ENCODE measurements at places on chromosomes 4 and X.

- DNase-seq, result no peak
These were observed 4.2 kb downstream of the MYL5 start for GRCh38 chr4:678331-679103.

DNA sequence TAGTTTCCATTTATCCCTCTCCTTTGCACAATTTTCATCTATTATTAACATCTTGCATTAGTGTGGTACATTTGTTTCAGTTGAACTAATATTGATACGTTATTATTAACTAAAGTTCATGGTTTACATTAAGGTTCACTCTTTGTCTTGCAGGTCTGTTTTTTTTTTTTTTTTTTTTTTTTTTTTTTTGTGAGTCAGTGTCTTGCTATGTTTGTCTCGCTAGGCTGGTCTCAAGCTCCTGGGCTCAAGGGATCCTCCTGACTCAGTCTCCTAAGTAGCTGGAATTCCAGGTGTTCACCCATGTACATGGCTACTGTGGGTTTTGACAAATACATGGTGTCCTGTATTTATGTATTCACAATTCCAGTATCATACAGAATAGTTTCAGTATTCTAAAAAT, 6.8 kb downstream of the TBC1D19 start:
- DNase-seq, result no peak

DNA sequence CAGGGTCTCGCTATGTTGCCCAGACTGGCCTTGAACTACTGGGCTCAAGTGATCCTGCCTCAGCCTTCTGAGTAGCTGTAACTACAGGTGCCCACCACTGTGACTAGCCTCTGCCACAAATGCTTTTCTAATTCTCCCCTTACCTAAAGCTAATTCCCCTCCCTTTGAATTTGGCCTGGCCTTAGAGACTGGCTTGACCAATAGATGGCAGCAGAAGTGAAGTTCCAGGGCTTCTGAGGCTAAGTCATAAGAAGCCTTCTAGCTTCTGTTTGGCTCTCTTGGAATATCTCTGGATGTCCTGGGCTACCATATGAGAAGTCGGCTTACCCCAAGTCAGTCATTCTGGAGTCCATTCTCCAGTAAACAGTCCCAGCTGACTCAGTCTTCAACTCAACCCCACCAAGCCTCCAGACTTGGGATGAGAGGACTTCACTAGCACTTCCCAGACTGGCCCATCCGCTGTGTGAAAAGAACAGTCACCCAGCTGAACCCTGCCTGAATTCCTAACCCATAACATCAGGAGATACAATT, 61.0 kb downstream of the HPRT1 start:
- no peak for DNase-seq

DNA sequence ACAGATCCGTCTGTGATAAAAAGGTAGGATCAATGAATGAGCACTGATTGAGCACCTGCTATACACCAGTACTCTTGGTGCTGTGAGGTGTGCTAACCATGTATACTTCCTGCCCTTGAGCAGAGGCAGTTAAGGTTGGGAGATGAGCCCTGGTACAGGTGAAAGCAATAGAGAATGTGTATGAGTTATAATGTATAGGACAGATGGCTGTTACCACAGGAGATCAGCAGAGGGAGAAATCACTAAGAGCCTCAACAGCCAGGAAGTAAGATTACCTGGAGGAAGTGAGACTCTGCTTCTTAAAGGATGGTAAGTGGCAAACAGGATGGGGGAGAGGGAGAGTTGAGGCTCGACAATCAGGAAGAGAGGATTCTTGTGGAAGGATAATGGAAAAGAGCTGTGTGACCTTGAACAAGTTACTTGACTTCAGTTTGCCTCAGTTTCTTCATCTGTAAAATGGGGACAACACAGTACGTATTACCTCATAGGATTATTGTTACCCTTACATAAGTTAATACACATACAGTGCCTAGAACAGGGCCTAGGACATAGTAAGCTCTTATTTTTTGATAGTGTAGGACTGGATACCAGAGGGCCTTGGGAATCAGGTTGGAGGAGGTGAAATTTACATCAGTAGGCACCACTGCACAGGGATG, 9.1 kb downstream of the CXCR3 start:
- DNase-seq, result no peak

DNA sequence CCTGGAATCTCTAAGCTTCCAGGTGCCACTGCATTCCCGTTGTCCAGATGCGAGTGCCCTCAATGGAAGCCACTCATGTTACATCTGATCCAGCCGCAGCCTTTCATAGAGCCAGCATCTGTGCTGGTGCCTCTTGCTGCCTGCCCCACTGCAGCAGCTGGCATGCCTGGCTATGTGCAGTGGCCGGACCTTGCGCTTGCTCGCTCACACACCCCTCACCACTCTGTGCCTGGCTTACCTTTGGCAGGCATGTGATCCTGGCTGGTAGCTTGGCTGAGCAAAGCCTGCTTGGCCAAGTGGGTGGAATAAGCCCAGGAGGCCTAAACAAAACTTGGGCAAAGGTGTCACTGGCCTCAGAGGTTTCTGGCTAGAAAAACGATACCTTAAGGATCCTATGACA, 59.5 kb upstream of the CDKN2AIP start:
- DNase-seq, result no peak

DNA sequence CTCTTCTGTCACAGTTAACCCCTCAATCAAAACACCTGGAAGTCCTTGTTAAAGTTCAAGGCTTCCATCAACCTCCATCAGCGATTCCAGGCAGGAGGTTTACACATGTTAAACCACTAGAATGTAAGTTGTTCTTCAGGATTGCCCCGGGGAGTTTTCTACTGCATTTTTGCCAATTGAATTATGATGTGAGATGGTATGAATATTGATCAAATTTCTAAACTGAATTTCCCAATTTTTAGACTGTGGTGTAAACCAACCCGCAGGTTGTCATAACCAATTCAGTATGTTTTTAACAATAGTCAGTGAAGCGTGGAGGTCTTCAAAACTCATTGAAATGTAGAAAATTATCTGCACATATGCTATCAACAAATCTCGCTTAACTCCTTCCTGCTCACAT, 21.2 kb upstream of the TENM3 start:
- DNase-seq, result no peak

GRCh38 chrX:153866302-153867019, 19.5 kb downstream of the L1CAM start:
- DNase-seq, result no peak

GRCh38 chrX:130296743-130297142, 28.0 kb upstream of the ZNF280C start:
- no peak for DNase-seq

DNA sequence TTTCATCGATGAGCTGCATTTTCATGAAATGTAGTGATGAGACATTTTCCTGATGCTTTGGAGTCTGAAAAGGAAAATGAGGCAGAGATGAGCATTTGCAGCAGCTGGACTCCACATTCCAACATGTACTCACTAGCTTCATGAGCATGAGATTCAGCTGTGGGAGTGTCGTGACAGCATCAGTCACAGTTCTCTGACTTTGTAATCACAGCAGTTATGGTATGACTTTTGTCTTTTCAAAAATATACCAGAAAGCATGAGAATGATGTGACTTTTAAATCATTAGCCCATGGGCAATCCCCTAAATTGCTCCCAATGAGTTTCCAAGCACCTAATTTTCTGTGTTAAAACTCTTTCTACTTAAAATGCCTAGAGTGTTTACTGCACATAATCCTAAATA, 18.3 kb upstream of the MSL3 start:
- no peak for DNase-seq

DNA sequence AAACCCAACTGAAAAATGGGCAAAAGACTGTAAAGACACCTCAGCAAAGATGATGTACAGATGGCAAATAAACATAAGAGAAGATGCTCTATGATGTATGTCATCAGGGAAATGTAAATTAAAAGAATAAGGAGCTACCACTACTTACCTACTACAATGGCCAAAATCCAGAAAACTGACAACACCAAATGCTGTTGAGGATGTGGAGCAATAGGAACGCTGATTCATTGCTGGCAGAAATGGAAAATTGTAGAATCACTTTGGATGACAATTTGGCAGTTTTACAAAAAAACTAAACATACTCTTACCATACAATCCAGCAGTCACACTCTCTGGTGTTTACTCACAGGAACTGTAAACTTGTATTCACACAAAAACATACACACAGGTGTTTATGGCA, 222.3 kb upstream of the LDB2 start:
- DNase-seq, result no peak

- DNase-seq, result no peak
These were observed 58.6 kb upstream of the USP9X start for GRCh38 chrX:41026702-41027078.

GRCh38 chr4:87632469-87632868, 17.6 kb upstream of the DMP1 start:
- DNase-seq, result no peak

DNA sequence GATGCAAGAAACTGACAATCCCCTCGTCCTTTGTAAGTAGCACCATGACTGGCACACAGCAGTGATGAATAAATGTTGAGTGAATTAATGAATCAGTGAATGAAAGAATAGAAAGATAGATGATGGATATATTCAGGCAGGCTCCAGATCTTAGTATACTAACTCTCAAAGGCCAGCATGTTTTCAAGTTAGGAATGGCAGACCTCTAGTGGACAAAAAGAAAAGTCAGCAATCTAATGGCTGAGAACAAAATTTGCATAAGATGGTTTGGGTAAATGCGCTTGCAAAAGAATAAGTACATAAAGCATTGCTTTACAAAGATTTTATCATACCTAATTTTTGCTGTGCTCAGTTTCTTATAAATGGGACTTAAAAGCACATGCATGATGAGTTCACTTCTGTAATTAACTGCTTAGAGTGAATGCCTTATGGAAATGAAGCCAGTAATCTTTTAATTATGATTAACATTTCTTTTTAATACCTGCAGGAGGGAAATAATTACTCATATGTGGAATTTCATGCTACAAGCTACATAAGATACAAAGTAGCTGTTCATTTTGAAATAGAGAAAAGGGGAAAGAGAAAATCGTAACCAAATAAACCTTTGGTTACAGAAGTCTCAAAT, 126.9 kb upstream of the GPRIN3 start:
- no peak for DNase-seq

DNA sequence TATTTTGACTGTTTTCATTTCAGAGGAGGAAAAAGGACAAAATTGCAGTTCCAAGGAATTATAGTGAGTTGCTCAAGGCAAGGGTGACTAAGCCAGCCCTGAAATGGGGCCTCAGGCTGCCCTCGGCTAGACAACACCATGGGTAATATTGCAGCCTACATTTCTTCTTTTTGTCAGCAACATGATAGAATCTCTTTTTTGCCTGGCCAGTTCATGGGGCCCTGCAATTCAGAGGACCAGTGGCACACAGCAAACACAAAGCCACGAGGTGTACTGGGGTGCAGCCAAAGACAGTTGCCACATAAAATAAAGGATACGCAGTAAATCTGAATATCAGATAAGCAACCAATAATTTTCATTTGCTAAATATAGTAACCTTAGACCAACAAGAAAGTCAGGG, 41.8 kb downstream of the RBM47 start:
- DNase-seq, result no peak

GRCh38 chrX:82648062-82648461, 860.0 kb upstream of the POU3F4 start:
- DNase-seq, result no peak

DNA sequence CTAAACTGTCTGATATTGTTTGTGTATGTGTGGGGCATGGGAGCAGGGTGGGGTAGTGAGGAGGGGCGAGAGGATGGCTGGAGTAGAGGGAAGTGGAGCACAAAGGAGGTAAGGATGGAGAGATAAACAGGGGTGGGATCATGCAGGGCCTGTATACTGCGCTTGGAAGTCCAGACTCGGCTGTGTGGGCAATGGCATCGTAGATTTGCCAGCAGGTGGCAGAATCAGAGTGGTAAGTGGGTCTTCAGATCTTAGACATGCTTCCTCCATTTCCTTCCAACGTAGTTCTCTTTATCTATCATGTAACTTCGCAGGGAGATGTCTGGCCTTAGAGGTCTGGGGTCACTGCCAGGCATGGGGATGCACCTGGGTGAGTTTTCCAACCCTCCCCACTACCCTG, 155.5 kb downstream of the PDGFRA start:
- DNase-seq, result no peak

DNA sequence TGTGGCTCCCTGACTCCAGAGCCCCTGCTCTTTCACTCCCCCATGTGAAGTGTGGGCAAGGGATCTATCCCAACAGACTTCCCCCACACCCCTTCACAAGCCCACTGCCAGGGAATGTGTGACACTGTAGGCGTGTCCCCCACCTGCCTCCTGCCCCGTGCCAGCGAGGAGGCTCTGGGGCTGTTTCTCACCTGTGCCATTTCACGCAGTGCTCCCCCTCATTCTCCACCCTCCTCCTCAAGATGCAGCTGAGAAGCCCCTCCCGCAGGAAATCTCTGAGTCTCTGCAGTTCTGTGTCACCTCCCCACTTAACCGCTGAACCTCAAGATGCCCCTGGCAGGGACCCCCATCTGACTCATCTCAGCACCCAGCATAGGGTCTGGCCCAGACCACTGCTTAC, 5.4 kb downstream of the MAN2B2 start:
- no peak for DNase-seq

- no peak for DNase-seq
These were observed 8.0 kb downstream of the IGFBP7 start for GRCh38 chr4:57102050-57102624.

DNA sequence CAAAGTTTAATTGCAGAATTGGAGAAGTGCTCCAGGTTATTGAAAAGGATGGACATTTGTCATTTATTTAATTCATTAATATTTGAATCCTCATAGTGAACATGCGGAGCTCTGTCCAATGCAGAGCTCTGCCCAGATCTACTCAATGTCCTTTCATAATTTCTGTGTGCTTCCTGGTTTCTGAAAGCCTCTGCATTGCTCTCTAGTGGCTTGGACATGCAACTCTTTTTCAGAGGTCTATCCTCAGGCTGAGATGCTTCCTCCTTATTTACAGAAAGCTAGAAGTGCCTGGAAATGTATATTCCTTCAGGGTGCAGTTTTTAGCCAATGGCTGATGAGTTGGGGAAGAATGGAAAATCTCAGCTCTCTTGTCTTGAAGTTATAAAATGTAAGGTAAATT, 786.1 kb upstream of the AADAT start:
- DNase-seq, result no peak

DNA sequence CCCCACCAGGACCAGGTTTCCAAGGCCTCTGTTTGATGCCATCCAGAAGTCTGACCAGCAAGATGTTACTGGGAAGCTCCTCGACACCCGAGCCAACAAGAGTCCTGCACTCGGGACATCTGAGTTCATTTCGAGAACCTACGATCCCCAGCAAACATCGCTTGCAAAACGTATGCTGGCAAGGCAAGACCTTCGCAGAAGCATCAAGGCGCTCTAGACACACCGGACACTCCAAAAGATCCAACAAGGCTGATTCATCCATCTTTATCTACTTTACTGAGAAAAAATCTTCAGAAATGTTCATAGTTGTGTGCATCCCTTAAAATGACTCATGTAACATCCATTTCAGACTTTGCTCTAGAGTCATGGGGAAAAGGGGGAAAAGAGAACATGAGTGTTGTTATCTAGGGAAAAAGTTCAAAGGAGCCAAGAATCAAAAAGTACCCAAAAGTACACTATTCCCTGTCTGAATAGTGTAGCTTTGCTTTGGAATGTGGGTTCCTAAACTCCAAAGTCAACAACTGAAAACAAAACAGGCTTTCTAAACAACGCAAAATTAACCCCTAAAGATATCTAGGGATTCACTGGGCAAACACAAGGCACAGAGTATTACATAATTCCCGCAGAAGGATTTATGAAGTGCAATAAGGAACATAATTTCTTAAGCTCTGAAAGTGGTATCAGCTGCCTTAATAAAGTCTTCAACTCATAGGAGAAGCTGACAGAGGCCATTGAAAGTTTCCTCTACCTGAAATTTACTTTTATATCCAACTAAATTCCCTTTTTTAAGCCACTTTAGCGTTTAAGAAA, 1.6 kb downstream of the SH3RF1 start:
- DNase-seq, result no peak

GRCh38 chr4:30619679-30620078, 100.5 kb upstream of the PCDH7 start:
- DNase-seq, result no peak

- no peak for DNase-seq
These were observed 506.9 kb upstream of the PCDH10 start for GRCh38 chr4:132642016-132642817.
